ENCODE measurements at places on chromosomes 5 and 9. TPM values are rescaled to one million over a fixed set of nuclear protein-coding genes. Genes with fewer than 3 reads are reported as not detected.

The SLC6A18 gene
- not detected for total RNA-seq

The NRARP gene
- 21.5 TPM for total RNA-seq

The BARHL1 gene
- not detected for total RNA-seq

The HMMR gene
- total RNA-seq, result 1.6 TPM

The TEX48 gene
- not detected for total RNA-seq

The COL27A1 gene
- 13.7 TPM for total RNA-seq

The NDOR1 gene
- 16.7 TPM for total RNA-seq

The PCDHGA11 gene
- total RNA-seq, result 2.6 TPM

The LCP2 gene
- 83.1 TPM for total RNA-seq

The MLANA gene
- total RNA-seq, result not detected

The IL9 gene
- total RNA-seq, result not detected

The TNFSF15 gene
- 8.5 TPM for total RNA-seq

The CERCAM gene
- total RNA-seq, result 14.0 TPM

The PCDHB6 gene
- 0.75 TPM for total RNA-seq

The FAT2 gene
- total RNA-seq, result 0.41 TPM

The CCNO gene
- total RNA-seq, result not detected

The GPX3 gene
- total RNA-seq, result 1,259 TPM

The CTNNA1 gene
- total RNA-seq, result 362 TPM

The PPP2CA gene
- 108 TPM for total RNA-seq

The NSD1 gene
- 67.7 TPM for total RNA-seq

The BAG1 gene
- total RNA-seq, result 116 TPM

The LHX6 gene
- total RNA-seq, result 16.9 TPM

The CDKN2B gene
- 31.3 TPM for total RNA-seq

The STPG3 gene
- total RNA-seq, result not detected

The ANGPTL2 gene
- total RNA-seq, result 19.4 TPM

The PAX5 gene
- total RNA-seq, result 0.23 TPM

The STKLD1 gene
- 1.2 TPM for total RNA-seq
